ENCODE measurements at places on chromosomes 16 and 17.

DNA sequence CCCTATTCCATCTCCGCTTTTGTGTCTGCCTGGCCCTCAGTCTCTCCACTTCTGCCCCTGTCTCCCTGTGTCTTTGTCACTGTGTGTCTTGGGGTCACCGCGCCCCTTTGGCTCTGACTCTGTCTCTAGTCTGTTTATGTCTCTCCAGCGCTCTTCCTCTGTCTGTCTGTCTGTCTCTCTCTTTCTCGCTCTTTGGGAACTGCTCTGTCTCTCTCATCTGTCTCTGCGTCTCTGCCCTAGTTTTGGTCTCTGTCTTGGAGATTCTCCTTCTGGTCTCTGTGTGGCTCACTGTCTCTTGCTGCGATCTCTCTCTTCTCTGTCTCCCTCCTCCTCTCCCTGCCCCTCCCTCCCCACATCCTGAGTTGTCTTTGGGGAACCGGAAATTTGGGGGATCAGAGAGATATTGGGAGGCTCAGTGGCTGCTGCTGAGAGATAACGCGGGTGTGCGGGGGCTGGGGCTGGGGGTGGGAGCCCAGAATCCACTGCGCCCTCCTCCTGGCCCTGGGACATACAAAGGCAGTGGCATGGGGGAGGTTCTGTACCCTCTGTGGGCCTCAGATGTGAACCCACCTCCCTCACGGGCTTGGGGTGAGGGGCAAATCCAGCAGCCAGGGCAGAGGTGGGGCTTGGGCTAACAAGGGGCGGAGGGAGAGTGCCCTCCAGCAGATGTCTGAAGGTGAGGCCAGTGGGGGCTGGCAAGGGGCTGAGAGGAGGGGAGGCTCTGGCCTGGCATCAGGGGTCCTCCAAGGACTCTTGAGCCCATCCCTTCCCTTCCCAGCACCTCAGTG, 24.4 kb downstream of the LAT start:
- no peak for DNase-seq

- DNase-seq: peak; percentile 46
These were observed 5.7 kb downstream of the OR4D2 start for GRCh38 chr17:58172369-58173071.

- no peak for DNase-seq
These were observed at the start of gene HID1 for GRCh38 chr17:74972107-74972972. Gene HID1 (minus strand): TSS chr17:74972759. CDS start chr17:74972656, 103 bp downstream.

GRCh38 chr16:22653876-22654275, 143.2 kb downstream of the NPIPB5 start:
- DNase-seq: no peak

- DNase-seq: no peak
These were observed 47.9 kb downstream of the MAPT start for GRCh38 chr17:45942284-45942683.

DNA sequence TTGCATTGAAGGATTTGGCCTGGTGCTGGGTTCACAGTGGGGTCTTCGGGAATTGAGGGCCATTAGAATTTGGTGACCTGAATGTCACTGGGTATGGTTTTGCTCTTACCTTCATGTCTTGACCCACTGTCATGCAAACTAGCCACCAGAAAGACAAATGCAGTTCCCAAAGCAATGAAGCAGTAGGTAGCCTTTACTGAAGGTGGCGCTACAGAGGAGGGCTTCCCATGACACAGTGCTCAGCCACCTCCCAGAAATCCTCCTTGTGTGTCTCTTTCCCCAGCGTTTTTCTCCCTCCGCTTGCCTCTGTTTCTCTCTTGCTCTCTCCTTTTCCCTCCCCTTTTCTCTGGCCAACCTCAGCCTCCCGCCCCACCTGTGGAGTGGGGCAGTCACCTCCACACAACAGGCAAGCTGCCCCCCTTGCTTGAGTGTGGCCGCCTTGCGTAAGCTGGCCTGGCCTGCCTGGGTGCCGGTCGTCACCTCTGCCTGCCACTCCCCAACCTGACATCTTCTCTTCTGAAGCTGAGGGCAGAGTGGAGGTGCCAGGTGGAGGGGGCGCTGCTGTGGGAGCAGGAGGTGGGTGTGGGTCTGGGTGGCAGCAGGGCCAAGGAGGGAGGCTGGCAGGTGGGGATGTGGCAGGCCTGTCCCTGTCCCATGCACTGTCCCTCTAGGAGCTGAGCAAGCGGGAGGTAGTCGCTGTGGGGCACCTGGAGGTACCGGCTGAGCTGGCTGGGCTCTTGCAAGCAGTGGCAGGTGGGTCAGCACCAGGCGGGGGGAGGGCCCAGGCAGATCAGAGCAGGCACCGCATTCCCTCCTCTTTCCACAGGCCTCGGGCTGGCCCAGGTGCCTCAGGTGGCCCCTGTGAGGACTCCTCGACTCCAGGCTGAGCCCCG, 34.7 kb downstream of the MYO15A start:
- peak; percentile 23 for DNase-seq

DNA sequence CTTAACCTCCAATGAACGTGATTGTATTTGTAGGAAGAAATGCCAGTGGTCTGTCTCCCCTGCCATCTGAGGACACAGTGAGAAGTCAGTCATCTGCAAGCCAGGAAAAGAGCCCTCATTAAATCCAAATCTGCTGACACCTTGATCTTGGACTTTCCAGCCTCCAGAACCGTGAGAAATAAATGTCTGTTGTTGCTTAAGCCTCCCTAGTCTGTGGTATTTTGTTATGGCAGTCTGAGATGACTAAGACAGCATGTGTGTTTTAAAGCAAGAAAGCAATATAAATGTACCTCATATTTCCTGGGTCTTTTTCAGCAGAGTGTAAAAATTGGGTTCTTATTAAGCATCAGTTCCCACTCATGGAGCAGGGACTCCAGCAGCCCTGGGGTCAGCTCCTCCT, 177.9 kb upstream of the NLRP1 start:
- peak; percentile 64 for DNase-seq

Measured in iris pigment epithelial cell (primary cell).